ENCODE measurements at places on chromosomes 6 and 20.
A peak's percentile ranks its signal among the peaks of the same experiment; 100 is the strongest.

DNA sequence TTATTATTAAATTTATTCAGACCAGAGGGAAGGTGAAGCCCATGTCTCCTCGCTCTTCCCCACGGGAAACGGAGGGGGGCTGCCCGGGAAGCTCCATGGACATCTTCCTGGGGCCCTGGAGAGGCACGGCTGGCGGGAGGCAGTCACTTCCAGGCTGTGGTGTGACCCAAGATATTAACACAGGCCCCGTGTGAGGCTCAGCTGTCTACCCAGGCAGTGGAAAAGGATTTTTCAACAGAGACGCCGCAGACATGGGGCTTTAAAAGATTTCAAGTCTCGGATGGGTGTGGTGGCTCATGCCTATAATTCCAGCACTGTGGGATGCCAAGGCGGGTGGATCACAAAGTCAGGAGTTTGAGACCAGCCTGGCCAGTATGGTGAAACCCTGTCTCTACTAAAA, 117.9 kb downstream of the ERMARD start:
- no peak for DNase-seq

- DNase-seq, result no peak
Measured at GRCh38 chr20:50189681-50190250, 864 bp upstream of the CEBPB start.

DNA sequence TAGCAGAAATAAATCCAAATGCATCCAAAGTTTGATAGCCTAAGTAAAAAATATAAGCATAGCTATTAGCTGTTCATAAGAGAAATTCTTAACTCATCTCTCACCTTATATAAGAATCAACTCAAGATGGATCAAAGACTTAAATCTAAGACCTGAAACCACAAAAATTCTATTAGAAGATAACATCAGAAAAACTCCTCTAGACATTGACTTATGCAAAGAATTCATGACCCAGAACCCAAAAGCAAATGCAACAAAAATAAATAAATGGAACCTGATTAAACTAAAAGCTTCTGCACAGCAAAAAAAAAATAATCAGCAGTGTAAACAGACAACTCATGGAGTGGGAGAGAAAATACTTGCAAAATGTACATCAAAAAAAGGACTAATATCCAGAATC, 184.3 kb downstream of the TFAP2A start:
- DNase-seq, result no peak

- peak; percentile 94 for DNase-seq
Measured at GRCh38 chr20:50837532-50838321, 42.9 kb downstream of the BCAS4 start.

DNA sequence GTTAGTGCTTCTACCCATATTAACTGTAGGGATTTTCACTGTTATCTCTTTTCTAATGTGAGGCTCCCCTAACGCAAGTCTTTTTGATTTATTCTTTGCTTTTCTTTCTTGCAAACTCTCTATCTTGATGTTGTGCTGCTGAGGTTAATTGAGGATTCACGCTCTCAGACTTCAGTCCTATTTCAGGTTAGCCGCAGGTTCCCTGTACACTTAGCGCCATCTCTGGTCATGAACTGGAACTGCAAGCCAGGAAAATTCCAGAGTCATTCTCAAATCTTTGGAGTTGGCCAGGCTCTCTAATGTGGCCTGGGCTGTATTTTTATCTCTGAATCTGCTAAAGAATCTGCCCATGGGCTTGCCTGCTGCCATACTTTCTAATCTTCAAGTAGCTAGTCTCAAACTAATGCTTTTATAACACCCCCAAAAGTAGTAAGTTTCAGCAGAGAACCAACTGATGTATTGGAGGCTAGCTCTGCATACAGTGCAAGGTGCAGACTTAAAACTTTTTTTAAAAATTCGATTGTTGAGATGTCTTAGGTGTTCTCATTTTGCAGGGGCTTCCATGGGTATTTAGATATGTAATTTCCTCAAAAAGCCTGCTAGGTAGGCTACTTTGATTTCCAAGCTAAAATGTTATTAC, 91.1 kb upstream of the OPRM1 start:
- DNase-seq, result no peak

GRCh38 chr20:1327827-1328679, 886 bp downstream of the SDCBP2 start:
- DNase-seq, result no peak

GRCh38 chr6:105781915-105782314, 304.2 kb upstream of the PRDM1 start:
- DNase-seq, result no peak

DNA sequence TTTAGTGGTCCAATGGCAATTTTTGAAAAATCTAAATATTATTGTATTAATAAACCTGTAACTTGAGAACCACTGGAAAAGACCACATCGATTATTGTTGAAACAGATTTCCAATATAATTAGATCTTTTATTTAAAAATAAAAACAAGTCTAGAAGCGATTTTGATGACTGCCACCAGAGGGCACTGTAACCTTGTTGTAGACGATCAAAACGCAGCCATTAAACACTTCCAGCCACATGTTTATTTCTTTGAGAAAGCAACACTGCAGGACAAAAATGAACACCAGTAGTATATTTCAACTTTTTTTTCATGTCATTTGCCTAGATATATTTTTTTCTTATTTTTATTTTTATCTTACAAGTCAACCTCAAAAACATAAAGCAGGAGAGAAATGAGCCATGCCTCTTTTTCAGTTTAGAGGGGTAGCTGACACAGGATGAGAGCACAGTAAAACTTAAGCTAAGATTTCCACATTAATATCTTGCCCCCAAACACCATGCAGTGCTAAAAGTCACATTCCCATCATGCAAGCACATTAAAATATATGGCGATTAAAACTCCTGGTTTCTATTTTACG, 115.4 kb downstream of the OPRM1 start:
- DNase-seq, result peak; percentile 34

- no peak for DNase-seq
Measured at GRCh38 chr6:104325341-104326172, 534.2 kb downstream of the HACE1 start.

- DNase-seq, result no peak
Measured at GRCh38 chr20:1623501-1624205, 3.8 kb upstream of the SIRPB1 start.

GRCh38 chr6:167244064-167244960, 46.8 kb upstream of the UNC93A start:
- no peak for DNase-seq

GRCh38 chr20:34337544-34337943, 25.5 kb upstream of the ITCH start:
- no peak for DNase-seq

DNA sequence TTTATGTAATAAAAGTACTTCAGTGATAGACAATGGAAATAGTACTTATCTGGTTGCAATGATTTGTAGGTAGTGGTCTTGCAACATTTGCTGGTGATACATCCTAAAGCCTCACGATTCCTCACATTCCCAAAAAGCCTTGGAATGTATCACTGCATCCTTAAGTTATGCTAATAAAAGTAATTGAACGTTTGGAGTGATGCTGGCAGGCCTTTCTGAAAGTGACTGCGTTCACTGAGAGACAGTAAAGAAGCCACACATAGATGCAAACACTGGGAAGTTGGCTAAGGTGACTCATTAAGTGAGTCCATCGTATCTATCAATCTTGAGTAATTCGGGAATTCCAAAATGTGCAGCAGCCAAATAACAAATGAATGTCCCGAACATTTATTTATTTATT, 444.1 kb upstream of the SOX4 start:
- DNase-seq, result peak; percentile 89

DNA sequence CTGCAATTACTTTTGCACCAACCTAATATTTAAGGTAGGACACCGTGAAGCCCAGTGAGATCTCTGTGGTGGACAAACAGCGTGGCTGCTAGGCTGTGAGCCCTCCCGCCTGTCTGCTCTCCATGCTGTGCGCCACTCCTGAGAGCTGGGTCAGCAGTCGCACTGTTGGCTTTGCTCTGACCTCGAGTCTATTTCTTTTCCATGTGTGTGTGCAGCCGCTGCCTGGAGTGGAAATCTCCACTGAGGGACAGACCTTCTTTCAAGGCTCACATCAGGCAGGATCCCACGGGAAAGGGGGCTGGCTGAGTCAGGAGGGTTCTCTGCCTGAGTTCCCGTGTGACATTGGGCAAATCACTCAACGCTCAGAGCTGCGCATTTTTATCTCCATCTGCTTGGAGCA, 27.1 kb downstream of the RIPOR3 start:
- no peak for DNase-seq

DNA sequence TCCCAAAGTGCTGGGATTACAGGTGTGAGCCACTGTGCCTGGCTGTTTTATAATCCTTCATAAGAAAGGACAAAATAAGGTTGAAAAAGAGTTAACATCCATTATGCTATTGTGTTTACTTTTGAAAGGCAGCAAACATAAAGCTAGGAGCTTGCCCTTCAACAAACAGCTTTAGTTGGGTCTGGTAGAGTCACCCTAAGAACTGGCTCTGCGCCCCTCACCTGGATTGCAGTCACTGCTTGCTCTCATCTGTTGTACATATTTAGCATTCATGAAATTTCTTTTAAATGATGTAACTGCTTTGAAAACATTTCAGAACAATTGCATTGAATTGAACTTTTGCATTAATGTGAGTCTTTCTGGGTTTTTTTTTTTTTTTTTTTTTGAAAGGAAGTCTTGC, 38.9 kb downstream of the JARID2 start:
- peak; percentile 68 for DNase-seq

- DNase-seq, result no peak
Measured at GRCh38 chr6:165628955-165629354, 34.1 kb downstream of the PDE10A start.

Measured in astrocyte (in vitro differentiated cells and primary cell).